ENCODE measurements at places on chromosomes 11 and 22. TPM values are rescaled to one million over a fixed set of nuclear protein-coding genes. Genes with fewer than 3 reads are reported as not detected.

The IFITM10 gene
- 1.2 TPM for total RNA-seq

The CD248 gene
- 174 TPM for total RNA-seq

The CRYBB3 gene
- total RNA-seq: not detected

The HEPACAM gene
- total RNA-seq: not detected

The CD3E gene
- not detected for total RNA-seq

The ACR gene
- 0.16 TPM for total RNA-seq

The TRIM49D1 gene
- total RNA-seq: not detected

The LRRC4C gene
- total RNA-seq: not detected

The SLC5A1 gene
- total RNA-seq: not detected

The RFPL2 gene
- not detected for total RNA-seq

The OR10D3 gene
- not detected for total RNA-seq

The DENND6B gene
- 4.9 TPM for total RNA-seq

The TRIM68 gene
- total RNA-seq: 10.9 TPM

The BMAL1 gene
- 8.5 TPM for total RNA-seq

The TEX54 gene
- total RNA-seq: not detected

The TMEM191C gene
- 0.65 TPM for total RNA-seq

The OSM gene
- total RNA-seq: not detected

The POU2AF1 gene
- total RNA-seq: under 0.01 TPM

The CFAP300 gene
- total RNA-seq: 7.2 TPM

The PRAME gene
- total RNA-seq: 0.49 TPM

The ZNF74 gene
- 7.9 TPM for total RNA-seq

The TRIM48 gene
- total RNA-seq: not detected

The PLAAT3 gene
- total RNA-seq: 0.81 TPM

The RFPL1 gene
- not detected for total RNA-seq

The SLC29A2 gene
- 0.81 TPM for total RNA-seq

The TMPRSS5 gene
- total RNA-seq: 0.32 TPM

The FAM83F gene
- total RNA-seq: under 0.01 TPM

The LRRC32 gene
- 46.4 TPM for total RNA-seq

The NRGN gene
- total RNA-seq: not detected

The OR52I2 gene
- not detected for total RNA-seq

The DSCAML1 gene
- not detected for total RNA-seq
